ENCODE measurements at places on chromosomes 7 and 10.

- DNase-seq = no peak
Observed at GRCh38 chr10:91206427-91206826, 14.0 kb upstream of the PCGF5 start.

GRCh38 chr7:3668743-3669142 is 367.7 kb downstream of the SDK1 start:
- DNase-seq = no peak

GRCh38 chr7:102098986-102099385 is 187.7 kb upstream of the SH2B2 start:
- no peak for DNase-seq

DNA sequence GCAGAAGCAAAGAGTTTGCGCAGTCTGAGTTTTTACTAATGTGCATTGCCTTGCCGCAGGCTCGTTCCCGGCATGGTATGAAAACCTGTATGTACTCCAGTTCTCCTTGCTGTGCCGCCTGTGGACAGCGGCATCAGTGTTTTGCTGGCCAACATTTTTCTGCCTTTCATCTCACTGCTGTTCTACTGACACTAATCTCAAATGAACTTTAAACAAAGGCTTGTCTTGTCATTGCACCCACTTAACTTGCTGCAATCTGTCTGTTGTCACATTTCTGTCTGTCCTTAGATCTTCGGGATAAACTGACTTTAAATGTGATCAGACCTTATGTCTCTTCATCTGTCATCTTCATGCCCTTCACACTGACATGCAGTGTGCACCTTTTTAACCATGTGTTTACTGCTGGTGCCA is 71.7 kb upstream of the ZNRF2 start:
- no peak for DNase-seq

GRCh38 chr7:128164061-128164954 is 76.8 kb upstream of the LEP start:
- DNase-seq = no peak

- DNase-seq = no peak
Observed at GRCh38 chr10:128382225-128382624, 256.0 kb upstream of the MKI67 start.

- no peak for DNase-seq
Observed at GRCh38 chr10:24168258-24169170, 40.4 kb upstream of the KIAA1217 start.

- no peak for DNase-seq
Observed at GRCh38 chr10:114115661-114116445, 58.1 kb downstream of the CCDC186 start.

DNA sequence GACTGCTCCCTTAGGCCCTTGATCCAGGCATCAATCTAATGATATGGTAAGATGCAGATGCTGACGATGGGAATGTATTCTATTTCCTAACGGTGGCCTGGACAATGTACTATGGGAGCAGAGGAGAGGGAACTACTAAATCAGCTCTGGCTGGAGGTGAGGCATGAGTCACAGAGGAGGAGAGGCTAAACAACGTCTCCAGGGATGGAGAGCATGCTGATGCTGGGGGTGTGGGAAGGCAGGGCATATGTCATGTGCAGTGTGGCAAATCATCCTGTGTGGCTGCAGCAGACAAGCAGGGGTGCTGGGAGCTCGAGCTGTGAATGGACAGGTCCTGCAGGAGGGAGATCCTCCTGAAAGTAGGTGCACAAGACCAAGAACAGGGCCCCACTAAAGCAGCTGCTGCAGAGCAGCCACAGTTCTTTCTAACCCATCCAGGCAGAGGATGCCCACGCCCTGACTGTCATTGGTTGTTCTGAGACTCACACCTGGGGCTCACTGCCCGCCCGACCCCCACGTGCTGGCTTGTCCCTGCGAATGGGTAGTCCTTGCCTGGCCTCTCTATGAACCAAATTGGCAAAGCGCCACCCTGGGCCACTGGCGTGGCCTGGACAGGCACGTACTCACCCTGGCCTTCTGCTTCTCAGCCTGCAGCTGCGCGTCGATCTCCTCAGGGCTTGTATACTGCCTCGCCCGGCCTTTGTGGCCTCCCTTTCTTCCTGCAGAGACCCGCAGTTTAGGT is 4.0 kb downstream of the PDAP1 start:
- no peak for DNase-seq

- no peak for DNase-seq
Observed at GRCh38 chr10:63760034-63760707, 239.0 kb downstream of the REEP3 start.

- DNase-seq = no peak
Observed at GRCh38 chr7:82446897-82447296, 3.3 kb upstream of the CACNA2D1 start.

GRCh38 chr10:74213571-74214162 is 62.6 kb downstream of the ADK start:
- DNase-seq = peak; percentile 13

GRCh38 chr7:107386548-107387102 is 83.2 kb upstream of the GPR22 start:
- no peak for DNase-seq

DNA sequence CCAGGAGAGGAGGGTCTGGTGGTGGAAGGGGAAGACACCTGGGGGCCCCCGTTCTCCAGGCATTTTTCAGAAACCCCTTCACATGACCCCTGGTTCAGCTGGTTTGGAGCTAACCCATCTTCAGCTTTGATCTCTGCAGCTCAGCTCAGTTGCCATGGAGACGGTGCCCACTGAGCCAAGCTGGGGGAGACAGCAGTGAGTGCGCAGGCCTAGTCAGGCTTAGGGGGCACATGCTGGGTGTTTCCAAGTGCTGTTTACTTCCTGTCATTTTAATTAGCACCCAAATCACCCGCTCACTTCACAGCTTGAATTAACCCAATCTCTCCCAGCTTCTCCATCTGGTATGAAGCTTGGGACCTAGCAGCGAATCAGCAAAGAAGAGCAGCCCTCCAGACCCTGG is 9.0 kb downstream of the SPOCK2 start:
- no peak for DNase-seq

GRCh38 chr10:44759122-44759521 is 152.0 kb upstream of the TMEM72 start:
- DNase-seq = no peak

- DNase-seq = no peak
Observed at GRCh38 chr10:28135258-28135657, 136.4 kb upstream of the ODAD2 start.

DNA sequence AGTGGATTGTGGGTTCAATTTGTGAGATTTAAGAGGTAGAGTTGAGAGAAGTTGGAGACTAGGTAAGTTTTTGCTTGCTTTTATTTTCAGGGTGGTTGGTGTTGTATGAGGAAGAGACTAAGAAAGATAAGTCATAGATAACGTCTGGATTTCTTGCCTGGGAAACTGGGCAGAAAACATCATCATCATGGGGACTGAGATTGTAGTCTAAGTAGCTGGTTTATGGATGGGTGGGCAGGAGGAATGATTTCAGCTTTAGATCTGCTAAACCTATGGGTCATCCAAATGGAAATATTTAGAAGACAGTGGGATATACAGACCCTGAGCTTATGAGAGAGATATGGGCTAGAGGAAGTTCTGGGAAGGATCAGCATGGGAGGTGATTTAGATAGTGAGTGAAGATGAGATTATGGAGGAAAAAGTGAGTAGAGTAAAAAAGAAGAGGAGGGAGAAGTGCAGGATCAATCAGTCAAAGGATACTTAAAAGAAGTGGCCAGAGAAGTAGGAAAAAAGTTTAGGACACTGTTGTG is 169.8 kb downstream of the WNT2 start:
- no peak for DNase-seq

GRCh38 chr10:86756511-86757112 is at the start of gene BMPR1A:
Gene BMPR1A (plus strand): TSS chr10:86756619. CDS start chr10:86876019, 119,400 bp downstream.
- no peak for DNase-seq

- DNase-seq = no peak
Observed at GRCh38 chr7:4220011-4220410, 462.1 kb upstream of the FOXK1 start.

- no peak for DNase-seq
Observed at GRCh38 chr10:121648059-121648458, 49.8 kb upstream of the FGFR2 start.

- DNase-seq = no peak
Observed at GRCh38 chr7:18019555-18019954, 8.1 kb downstream of the PRPS1L1 start.

- peak; percentile 9 for DNase-seq
Observed at GRCh38 chr10:101725296-101726114, 30.5 kb upstream of the FBXW4 start.

- no peak for DNase-seq
Observed at GRCh38 chr7:50869108-50869725, 86.5 kb upstream of the GRB10 start.

DNA sequence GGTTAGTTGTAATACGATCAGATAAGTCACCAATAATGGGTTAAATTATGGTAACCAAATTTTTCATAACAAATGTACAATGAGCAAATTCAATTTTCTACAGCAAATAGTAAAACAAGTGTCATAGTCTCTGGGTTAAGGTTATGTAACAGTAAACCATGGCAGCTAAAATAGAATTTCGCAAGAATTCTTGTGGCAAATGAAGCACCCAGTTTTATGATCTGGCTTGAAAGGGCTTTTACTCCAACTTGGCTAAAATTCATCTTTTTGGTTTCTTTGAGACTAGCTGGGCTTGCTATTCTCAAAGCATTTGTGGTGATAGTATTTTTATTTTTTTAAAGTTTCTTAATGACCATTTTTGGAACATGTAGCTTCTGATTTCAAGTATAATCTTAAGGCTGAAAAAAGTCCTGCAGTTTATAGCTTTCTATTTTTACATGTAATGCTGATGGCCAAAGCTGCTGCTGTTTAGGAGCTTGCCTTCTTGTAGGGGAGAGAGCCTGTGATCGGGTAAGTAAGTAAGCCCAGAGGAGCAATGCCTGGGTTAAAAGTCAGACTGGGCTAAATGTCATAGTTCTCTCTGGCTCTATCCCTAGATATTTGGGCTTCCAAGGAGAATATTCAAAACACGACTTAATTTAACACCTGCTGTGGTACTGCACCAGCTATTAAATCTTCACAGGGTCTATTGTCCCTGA is 55.5 kb upstream of the SYPL1 start:
- no peak for DNase-seq

DNA sequence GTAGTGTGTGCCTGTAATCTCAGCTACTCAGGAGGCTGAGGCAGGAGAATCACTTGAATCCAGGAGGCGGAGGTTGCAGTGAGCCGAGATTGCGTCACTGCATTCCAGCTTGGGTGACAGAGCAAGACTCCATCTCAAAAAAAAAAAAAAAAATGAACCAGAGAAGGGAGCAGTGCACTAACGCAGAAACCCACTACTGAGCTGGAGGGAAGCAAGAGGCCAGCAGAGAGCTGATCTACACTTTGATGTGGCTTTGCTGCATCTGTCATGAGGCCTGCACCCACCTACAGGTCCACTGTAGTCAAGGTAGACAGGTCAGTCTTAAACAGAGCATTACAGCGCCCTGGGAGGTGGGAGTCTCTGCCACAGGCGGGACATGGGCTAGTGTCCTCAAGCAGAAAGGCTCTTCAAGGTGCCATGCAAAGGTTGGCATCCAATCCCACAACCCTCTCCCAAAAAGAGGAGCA is 30.0 kb downstream of the MAT1A start:
- no peak for DNase-seq

DNA sequence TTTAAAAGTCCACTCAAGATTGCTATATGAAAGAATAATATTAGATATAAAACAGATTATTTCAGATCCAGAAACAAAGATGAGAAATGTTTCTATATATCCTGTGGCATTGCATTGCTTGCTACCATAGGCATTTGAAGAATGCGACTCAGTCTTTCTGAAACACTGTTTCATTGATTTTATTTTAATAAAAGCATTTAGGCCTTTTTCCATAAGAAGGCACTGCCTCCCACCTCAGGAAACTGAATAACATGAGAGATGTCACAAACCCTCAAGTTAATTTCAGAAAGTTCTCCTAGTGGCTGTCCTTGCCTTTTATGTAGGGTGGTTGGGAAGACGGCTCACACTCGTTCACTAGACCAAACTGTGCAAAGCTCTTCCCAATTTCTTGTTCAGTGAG is 23.3 kb downstream of the PRPS1L1 start:
- no peak for DNase-seq

Measured in stimulated activated naive B cell treated with anti-CD40 and anti-IgM and Interleukin-4, amounts not matched to agents 10 μg/mL and 1 μg/mL and 100 μg/mL, for 72 hours (primary cell).